DND-41 (cell line): ENCODE measurements at places on chromosomes 5 and 9.

DNA sequence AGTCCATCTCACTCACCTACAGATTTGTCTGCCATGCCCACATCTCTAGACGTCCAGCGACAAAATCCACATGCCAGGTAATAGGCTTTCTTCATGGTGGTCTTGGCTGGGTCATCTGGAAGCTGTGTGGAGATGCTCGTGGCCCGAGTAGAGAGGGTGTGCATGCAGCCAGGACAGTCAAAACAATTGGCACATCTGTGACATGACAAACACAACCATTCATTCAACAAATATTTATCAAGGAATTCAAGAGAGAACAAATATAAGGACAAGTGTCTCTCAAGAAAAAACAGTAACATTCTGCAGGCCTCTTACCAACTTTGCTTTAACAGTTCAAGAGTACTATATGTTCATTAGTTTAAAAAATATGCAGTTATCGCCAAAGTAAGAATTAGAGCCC, 5.4 kb downstream of the DCTN4 start:
- DNase-seq, result no peak

- DNase-seq, result no peak
Observed at GRCh38 chr9:129100383-129101169, 10.0 kb downstream of the CRAT start.

GRCh38 chr5:125722550-125722949, 700.7 kb upstream of the GRAMD2B start:
- DNase-seq, result no peak

DNA sequence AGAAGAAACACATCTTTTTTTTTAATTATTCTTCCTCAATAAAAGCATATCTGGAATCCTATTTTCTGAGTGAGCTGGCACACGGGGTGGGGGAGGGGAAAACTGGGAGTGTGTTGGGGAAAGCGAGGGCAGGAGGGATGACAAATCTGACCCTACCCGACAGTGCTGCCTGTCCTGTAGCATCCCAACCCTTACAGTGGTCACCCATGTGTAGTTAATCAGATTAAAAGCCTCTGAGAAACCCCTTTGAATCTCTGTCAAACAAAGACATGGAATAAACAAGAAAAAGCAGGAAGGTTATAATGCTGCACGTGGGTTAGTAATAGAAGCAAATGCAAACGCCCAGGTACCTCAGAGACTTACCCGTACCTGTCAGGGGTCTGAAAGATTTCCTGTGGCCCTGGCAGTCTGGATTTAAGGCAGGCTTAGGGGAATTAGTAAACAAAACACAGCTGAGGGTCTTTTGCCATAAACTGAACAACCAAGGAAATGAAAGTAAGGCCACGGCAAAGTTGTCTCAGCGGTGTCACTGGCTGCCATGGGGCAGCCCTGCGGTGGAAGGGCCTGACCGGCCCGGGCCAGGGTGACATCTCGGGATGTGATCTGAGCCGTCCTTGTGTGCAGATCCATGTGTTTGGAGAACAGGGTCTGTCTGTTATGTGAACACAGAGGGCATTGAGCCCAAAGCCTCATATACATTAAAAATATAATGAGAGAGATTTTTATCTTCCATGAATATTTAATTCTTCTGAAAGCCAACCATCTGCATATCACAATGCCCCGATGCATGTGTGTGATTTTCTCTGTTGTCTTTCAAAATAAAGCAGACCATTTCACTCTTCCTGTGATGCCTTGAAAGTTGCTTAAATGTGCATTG, 308.2 kb downstream of the ZNF608 start:
- no peak for DNase-seq

GRCh38 chr9:8867148-8867547, 1067.6 kb upstream of the DMAC1 start:
- no peak for DNase-seq

DNA sequence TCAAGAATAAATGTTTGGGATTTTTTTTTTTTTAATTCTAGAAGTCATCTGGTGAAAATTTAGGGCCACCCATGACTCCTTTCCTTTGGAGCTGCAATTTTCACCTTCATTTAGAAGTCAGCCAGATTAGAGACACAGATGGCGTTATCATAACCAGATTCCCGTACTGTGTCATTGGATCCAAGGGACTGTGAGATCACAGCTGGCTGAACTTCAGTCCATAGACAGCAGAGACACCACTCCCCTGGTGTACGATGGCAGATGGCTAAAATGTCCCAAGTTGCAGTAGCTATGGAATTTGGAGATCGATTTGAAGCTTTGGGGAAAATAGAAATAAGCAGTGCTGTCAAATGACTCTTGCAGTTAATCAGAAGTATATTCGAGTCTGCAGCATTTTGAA, 216.3 kb downstream of the RFK start:
- DNase-seq, result no peak

DNA sequence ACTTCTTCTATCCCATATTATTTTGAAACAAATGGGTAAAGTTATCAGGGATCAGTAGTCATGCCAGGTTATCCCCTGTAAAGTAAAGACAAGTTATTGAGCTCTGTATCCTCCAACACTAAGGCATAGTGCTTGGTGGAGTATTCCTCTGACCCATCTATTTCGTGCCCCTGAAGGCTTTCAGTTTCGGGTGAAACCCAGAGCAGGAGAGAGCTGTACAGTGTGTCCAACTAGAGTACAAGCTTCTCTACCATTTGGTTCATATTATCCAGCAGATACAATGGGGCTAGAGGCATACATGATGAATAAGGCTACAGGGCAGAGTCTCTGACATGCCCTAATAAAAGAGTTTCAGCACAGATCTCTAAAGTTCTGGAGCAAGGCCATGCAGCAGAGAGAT, 3.2 kb upstream of the SLC22A4 start:
- no peak for DNase-seq

DNA sequence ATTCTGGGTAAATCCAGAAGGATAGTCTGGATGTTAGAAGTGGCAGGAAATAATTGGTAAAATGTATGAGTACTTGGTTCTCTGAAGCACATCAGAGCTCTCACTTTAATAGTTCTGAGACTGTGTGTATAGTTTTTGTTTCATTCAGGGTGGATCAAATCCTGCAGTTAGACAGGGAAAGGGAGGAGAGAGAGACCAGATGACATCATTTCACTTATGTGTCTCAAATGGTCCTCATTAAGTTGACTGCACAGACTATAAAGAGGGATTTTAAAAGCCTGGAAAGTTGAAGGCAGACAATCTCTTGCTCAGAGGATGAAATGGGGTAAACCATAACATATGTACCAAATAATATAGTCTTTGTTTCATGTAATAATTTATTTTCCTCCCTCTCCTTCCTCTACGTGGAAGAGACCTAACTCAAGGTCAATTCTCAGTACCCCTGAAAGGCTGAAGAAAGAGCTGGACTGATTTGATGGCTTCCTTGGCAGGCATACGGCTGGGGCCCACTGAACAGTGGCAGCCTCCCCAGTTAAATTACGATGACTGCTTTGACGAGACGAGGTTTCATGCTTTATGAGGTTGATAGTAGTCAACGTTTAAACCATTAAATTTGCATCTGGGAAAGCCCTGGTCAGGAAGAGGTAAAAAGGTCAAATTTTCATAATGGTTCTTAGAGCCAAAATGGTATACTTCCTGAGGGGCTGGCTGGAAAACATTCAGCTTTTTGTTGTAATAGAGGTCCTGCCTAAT, 395.1 kb upstream of the RPS23 start:
- DNase-seq, result no peak

DNA sequence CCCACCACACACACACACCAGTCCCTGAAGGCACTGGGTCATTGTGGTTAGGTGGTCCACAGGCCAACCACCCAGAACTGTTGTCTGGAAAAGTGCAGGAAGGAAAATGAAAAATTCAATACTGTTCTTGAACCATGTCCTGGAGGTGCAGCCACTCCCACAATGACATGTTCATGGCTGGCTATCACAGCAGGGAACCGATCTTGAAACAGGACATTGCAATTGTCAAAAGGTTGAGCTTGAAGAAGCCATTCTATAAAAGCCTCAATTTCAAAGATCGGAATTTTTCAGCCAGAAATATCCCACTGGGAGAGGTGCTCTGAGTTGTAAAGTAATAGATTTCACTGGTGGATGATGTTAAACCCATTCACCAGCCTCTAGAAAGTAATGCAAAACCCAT, 218.2 kb downstream of the GNA14 start:
- no peak for DNase-seq

DNA sequence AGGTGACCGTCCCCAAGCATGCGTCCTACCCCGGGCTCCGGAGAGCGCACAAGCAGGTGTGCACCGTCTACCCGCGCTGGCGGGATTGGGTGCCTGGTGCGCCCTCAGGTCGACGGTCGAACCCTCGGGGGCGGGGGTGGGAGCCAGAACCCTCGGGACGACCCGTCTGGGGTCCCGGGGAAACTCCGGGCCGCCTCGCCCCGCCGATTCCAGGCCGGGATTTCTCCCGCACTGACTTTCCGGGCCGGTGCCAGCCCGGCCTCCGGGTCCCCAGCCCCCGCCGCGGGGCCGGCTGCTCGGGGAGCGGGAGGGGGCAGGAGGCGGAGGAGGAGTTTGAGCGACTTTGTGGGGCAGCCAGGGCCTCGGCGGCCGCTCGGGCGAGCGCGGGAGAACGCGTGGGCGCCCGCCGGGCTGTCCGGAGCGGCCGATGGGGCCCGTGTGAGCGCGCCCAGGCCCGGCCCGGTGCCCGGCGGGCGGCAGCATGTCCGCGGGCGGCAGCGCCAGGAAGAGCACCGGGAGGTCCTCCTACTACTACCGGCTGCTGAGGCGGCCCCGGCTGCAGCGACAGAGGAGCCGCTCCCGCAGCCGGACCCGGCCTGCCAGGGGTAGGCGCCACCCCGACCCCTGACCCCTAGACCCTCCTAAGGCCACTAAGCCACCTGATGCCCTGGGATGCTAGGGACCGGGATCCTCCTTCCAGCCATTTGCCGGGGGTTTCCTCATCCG, at the start of gene DAB2IP:
Gene DAB2IP, plus strand, starts transcription at position 340 of the 726 bp plus-strand sequence. Its CDS starts 142 bp downstream, at position 482.
- peak; percentile 28 for DNase-seq

GRCh38 chr9:110742741-110743371, 74.3 kb downstream of the MUSK start:
- no peak for DNase-seq

GRCh38 chr5:150789943-150790611, 11.5 kb downstream of the SMIM3 start:
- DNase-seq, result peak; percentile 75

- no peak for DNase-seq
Observed at GRCh38 chr5:98770911-98771322, 2.5 kb upstream of the RGMB start.
